ENCODE measurements at places on chromosomes 12 and 14. TPM values are rescaled to one million over a fixed set of nuclear protein-coding genes. Genes with fewer than 3 reads are reported as not detected.

Gene SLC4A8
- polyA plus RNA-seq, result 0.65 TPM

Gene CD69
- 0.61 TPM for polyA plus RNA-seq

Gene TMPO
- 67.3 TPM for polyA plus RNA-seq

Gene STON2
- polyA plus RNA-seq, result 16.6 TPM

Gene NINJ2
- polyA plus RNA-seq, result 5.5 TPM

Gene TBX5
- polyA plus RNA-seq, result 3.6 TPM

Gene CLEC2A
- polyA plus RNA-seq, result not detected

Gene RFX4
- 0.15 TPM for polyA plus RNA-seq

Gene C12orf56
- polyA plus RNA-seq, result 1.2 TPM

DNA sequence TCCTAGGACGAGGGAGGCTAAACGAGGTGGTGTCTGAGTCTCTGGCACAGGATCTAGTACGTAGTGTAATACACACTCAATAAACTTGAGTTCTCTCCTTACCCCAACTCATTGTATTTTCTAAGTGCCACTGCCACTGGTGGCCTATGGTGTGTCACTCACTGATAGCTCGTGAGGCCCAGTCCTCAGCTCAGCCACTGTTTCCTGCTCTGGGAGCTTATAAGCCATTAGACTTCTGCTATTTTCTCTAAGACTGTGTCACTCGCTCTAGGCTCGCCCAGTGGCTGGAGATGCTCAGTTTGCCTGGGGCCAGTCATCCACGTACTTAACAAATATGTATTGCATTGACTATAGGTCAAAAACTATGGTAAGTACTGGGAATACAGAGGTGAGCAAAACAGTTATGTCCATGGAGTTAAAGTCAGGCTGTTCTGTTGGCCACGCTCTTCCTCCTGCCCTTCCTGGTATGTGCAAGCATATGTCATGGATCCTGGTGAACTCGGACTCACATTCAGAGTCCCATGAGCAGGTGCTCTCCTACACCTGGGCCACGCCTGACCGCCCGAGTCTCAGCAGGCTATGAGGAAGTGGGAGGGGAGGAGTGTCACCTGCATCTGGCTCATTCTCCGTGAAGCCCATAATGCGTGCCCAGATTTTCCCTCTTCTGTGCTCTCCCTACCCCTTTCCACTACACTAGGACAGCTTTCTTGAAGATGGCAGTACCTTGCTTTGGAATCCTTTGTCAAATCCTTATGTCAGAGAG, 41.6 kb downstream of the DEGS2 start:
- DNase-seq, result no peak

GRCh38 chr12:128339126-128339520, 72.2 kb downstream of the TMEM132C start:
- no peak for DNase-seq

GRCh38 chr12:41327096-41327895, 139.2 kb downstream of the PDZRN4 start:
- no peak for DNase-seq

DNA sequence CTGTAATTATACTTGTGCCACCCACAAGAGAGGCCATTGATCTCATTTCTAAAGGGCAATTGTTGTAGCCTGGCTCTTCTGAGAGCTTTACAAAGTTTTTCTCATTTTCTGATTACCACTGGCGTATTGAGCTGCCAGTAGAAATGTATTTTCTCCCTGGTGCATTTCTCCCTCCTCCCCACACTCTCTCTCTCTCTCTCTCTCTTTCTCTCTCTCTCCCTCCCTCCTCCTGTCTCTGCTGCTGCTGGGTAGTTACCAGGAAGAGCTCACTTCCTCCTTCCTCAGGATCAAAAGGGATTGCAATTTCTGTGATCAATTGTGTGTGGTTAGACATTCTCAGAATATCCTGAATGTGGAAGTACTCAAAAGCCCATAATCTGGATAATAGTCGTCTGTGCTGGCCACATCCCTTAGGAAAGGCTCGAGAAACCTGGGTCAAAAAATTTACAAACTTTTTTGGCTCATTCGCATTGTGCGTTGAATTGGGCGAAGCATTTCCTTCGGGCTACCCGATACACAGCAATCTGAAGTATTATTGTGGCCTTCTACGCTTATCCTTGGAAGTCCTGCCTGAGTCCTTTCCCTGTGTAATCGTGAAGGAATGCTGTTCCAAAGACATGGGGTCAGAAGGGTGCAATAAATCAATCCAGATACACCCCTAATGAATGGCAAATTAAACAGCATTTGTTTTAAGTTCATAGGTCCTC, 254.8 kb downstream of the MSRB3 start:
- DNase-seq, result no peak

GRCh38 chr12:109999983-110000505, 814 bp downstream of the ANKRD13A start:
- DNase-seq, result no peak

- DNase-seq, result no peak
Measured at GRCh38 chr14:104941508-104942365, 17.1 kb downstream of the PLD4 start.

DNA sequence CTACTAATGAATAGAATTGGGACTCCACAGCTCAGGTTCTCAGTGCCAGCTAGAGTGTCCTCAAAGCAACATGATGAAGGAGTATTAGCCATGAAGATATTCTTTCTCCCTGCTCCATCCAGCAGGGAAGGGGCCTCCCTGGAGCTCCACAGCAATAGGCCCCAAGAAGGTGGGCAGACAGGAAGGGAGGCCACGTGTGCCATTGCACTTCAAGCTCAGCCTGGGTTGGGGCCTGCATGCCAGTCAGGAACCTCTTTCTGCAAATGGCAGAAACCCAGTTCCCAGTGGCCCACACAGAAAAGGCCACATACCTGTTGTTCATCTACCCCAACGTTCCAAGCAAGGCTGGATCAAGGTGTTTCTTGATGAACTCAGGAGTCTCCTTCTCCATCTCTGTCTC, 357.5 kb upstream of the SFSWAP start:
- DNase-seq, result no peak

GRCh38 chr12:93149229-93149628, 220.1 kb upstream of the EEA1 start:
- no peak for DNase-seq

- peak; percentile 47 for DNase-seq
Measured at GRCh38 chr12:78209846-78210505, 379.3 kb downstream of the NAV3 start.

DNA sequence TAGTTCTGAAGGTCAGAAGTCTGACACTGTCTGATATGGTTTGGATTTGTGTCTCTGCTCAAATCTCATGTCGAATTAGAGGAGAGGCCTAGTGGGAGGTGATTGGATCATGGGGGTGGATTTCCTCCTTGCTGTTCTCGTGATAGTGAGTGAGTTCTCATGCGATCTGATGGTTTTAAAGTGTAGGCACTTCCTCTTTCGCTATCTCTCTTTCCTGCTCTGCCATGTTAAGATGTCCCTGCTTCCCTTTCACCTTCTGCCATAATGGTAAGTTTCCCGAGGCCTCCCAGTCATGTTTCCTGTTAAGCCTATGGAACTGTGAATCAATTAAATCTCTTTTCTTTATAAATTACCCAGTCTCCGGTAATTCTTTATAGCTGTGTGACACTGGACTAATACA, 84.1 kb upstream of the TMTC1 start:
- DNase-seq, result no peak

DNA sequence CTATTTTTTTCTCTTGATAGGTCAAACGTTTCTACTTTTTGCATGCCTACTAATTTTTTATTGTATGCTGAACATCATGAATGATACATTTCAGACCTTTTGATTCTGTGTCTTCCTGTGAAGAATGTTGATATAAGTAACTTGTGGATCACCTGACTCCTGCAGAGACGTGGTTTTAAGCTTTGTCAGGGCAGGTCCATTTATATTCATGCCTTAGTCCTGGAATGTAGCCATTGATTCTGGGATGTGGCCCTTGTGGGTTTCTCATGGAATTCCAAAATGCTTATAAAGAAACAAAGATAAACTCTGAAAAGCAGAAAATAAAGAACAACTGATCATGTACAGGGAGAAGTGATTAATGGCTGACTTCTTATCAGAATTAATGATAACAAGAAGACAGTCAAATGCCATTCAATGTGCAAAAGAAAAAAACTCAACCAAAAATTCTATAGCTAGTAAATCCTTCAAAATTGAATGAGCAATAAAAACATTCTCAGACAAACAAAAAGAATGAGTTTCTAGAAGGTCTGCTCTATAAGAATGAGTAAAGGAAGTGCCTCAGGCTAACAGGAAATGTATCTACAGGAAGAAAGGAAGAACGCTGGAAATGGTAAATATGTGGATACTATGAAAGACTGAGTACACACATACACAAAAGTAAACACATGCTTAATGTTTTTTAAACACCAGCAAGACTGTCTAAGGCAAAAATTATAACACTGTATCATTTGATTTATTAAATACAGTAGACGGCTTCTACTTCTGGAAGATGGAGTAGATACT, 284.8 kb upstream of the DIO3 start:
- no peak for DNase-seq

GRCh38 chr14:65804439-65805112, 392.0 kb downstream of the FUT8 start:
- DNase-seq, result no peak

- no peak for DNase-seq
Measured at GRCh38 chr14:73814153-73814552, 37.5 kb upstream of the PTGR2 start.

DNA sequence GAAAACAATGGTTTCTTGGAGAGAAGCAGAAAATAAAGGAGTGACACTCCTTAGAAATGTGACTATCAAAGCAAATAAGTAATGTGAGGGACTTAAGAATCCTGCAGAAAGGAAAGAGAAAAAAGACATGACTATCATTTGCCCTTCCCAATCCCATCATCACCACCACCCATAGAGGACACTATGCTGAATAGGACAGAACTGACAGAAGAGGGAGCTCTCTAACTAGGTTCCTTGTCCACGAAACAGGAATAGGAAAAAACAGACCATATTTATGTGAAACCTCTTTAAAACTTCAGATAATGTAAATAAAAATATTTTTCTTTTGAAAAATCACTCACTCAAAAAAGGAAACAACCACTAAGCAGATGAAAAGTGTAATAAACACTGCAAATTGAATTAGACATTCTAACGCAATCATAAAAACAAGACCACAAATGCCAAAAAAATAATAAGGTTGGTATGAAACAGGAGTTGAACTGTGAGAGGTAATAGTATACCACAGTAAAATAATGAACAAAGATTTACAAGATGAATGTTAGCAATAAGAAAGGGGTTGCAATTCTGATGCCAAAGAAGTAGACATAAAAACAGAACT, 24.1 kb downstream of the KLRD1 start:
- peak; percentile 40 for DNase-seq

DNA sequence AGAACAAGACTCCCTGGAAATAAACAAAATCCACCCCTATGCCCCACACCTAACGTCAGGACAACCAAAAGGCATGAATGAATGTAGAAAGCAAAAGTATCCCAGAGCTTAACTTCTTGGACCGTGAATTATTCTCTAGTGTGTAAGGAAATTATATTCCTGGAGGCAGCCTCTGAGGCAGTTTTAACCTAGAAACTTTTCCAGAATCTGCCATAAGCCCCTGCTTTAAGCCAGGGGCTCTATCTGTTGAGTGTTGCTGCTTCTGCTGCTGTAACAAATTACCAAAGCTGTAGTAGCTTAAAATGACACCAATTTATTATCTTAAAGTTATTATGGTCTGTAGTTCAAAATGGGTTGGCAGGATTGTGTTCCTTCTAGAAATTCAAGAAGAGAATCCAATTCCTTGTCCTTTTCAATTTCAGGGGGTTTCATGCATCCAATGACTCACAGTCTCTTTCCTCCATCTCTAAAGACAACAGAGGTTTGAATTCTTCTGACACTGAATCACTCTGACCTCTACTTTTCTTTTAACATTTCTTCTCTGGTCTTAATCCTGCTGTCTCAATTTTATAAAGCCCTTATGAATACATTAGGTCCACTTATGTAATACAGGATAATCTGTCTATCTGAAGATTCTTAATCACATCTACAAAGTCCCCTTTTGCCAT, 242.7 kb downstream of the ATXN7L3B start:
- DNase-seq, result no peak

GRCh38 chr14:92958373-92959188, 35.6 kb downstream of the CHGA start:
- no peak for DNase-seq

- DNase-seq, result no peak
Measured at GRCh38 chr14:37253905-37254304, 56.2 kb downstream of the MIPOL1 start.

DNA sequence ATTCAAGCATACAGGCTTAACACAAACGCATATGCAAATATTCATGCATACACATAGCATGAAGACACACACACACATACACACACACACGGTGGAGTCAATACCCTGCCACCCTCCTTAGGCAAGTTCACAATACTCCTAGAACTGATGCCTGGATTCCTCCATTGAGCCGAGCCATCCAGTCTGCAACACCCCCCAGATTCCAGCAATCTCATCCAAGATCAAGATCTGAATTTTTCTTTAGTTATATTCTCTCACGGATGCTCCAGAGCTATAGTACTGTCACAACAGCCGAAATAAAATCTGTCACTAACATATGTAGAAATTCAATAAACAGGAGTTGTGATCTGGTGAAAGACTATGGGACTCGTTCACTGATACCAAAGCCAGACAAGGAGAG, 110.8 kb downstream of the NUAK1 start:
- no peak for DNase-seq

- no peak for DNase-seq
Measured at GRCh38 chr12:31651893-31652521, 7.5 kb upstream of the ETFBKMT start.

DNA sequence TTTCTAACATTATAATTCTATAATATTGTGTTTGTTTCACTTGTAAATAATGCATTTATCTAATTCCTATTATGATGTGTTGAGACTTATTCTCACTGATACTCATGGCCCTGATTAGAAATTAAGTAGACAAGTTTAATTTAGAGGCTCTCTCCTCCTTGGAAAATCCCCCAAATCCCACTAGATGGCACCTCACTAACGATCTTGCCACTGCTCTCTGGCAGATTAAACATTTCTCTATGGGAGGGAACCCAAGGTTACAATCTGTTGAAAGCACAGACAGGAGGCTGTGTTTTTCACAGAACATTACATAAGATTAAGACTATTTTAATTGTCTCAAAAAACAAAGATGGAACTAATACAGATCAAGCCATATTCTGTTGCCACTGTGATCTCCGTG, 318.7 kb downstream of the LRFN5 start:
- DNase-seq, result no peak

DNA sequence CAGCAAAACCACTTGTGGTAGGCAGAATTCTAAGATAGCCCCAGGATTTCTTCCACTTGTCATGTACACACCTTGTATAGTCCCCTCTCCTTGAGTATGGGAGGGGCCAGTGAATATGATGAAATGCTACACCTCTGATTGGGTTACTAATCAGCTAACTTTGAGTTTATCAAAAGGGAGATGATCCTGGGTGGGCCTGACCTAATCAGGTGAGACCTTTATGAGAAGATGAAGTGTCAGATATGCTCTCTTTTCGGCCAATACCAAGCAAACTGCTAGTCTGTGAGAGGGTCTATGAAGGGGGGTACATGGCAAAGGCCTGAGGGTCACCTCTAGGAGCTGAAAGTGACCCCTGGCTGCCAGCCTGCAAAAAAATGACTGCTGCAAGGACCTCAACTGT, 154.3 kb upstream of the CRY1 start:
- DNase-seq, result no peak

- DNase-seq, result no peak
Measured at GRCh38 chr12:115966376-115966775, 311.1 kb downstream of the MED13L start.

Measured in forelimb muscle (tissue), 1 donor.